ENCODE measurements at places on chromosomes 1 and 21.

DNA sequence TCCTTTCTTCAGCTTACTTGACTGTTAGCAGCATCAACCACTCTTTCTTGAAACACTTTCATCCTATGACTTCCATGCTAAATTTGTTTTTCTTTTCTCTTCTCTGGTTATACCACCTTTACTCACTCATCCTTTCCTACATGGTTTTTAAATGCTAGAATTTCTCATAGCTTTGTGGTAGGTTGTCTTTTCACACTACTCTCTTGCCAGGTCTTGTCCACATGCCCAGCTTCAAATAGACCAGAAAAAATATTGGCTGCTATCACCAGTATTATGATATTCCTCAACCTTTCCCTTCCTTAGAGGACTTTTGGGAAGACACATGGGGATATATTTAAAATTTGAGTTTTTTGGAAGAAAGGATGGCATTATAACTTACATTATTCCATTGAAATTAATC lies 48.8 kb downstream of the PPP1R12B start:
- no peak for DNase-seq

GRCh38 chr1:117967477-117967876 lies 37.9 kb downstream of the WDR3 start:
- DNase-seq: no peak

DNA sequence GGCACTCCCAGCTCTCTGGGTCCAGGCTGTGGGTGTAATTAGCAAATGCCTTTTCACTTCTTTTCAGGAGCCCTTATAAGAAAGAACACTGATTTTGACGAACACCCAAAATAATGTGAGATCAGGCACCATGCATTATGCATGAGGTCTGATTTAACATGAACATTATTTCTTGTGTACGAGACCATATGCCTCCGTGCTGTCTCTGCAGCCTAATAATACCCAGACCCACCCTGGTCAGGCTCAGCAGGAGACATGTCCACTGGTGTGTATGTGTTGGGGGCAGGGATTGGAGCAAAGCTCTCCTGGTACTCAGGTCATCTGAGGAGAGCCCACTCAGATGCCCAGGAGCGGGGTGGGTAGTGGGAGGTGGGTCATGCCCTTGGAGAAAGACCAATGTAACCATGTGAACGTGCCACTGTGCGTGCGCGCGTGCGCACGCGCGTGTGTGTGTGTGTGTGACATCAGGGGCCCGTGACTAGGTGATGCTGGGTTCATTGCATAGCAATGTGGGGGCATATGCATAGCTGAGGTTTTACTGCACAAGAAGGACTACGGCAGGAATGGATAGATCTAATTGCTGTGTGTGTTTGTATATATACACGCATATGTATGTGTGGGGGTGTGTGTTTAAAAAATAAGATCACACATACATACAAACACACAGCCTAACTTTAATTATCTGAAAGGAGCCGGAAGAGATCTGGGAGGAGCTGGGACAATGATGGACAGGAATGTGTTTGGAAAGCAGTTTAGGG lies 7.1 kb downstream of the POU3F1 start:
- no peak for DNase-seq

GRCh38 chr1:156291226-156292061 lies 4.0 kb downstream of the GLMP start:
- DNase-seq: peak; percentile 61

DNA sequence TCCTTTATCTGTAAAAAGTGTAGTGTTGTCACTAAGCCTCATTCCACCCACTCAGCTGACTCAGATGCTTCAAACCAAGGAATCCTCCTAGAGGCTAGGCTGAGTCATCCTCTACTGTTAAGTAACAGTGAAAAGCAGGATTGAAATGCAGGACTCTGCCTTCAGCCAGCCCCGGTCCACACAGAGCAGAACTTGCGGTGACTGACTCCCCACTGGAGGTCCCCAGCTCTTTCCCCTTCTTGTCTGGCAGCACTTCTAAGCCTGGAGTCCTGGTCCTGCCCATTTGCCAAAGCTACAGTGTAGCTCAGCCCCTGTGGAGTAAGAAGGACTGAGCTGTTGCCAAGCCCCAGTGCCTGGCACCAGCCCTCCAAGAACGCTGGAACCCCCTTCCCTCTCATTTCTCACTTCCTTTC lies 1.7 kb downstream of the RAB7B start:
- DNase-seq: no peak

GRCh38 chr21:32940079-32941014 lies 85.4 kb upstream of the OLIG2 start:
- no peak for DNase-seq

DNA sequence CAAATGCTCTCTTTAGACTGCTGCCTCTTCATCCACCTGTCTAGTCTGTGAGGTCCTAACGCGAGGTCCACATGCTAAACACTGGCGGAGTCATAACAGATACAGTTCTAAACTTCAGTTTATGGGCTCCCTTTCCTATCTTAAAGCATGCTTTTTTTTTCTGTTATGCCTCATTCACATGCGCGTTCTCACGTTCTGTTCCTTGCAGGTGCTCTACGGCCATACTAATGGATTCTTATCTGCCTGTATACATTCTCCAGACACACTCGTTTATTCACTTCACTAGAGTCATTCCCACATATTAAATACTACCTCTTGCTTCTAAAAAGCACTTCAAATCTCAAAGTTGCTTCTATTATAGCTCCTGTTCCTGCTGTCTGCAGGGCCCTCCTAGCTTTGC lies 38.7 kb downstream of the PHC2 start:
- no peak for DNase-seq

GRCh38 chr1:59107916-59108315 lies 189.0 kb upstream of the FGGY start:
- DNase-seq: no peak

- no peak for DNase-seq
These were observed 223.1 kb upstream of the TMEM51 start for GRCh38 chr1:14930247-14930965.

- no peak for DNase-seq
These were observed 1.4 kb upstream of the WDR26 start for GRCh38 chr1:224435999-224436398.

GRCh38 chr21:45913418-45913765 lies 68.2 kb upstream of the COL6A1 start:
- DNase-seq: no peak

DNA sequence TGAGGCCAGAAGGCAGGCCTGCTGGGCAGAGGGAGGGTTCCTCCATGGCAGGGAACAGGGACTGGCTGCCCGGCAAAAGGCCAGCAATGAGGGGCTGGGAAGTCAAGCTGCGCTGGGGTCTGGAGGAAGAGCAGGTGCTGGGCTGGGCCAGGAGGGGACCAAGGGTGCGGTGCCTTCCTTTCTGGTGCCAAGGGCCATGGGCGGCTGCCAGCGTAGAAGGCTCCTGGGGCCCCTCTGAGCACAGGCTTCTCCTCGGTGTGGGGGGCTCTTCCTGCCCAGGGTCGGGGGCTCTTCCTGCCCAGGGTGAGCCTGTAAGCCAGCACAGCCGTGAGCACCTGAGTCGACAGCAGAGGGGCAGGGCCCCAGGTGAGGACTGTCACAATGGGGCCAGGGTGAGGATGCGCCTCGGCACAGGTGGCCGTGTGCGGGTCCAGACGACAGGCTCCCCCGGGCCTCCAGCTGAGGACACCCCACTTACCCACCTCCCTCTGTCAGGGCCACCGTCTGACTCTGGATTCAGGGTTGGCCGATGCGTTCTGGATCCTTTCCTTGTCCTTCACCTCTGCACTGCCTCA lies 10.7 kb upstream of the DNMT3L start:
- no peak for DNase-seq

GRCh38 chr1:170067253-170067819 lies 7.2 kb downstream of the KIFAP3 start:
- DNase-seq: no peak

DNA sequence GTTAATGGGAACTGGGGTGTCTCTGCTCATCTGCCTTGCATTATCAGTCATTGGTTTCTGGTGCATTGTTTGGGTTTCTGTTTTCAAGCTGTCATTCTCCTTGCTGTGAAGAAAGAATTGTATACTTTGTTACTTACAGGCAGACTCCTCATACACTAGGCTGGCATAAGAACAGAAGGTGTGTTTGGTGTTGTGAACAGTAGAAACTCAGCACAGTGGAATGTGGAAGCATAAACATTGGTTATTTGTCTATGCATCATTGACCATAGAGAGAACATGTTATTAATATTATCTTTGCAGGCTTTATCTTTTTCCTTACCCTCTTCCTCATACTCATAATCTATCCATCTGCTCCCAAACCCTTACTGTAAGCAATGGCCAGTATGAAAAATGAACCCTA lies 18.2 kb downstream of the C1orf87 start:
- DNase-seq: no peak

GRCh38 chr1:27122652-27123051 lies 32.3 kb downstream of the SLC9A1 start:
- DNase-seq: no peak

DNA sequence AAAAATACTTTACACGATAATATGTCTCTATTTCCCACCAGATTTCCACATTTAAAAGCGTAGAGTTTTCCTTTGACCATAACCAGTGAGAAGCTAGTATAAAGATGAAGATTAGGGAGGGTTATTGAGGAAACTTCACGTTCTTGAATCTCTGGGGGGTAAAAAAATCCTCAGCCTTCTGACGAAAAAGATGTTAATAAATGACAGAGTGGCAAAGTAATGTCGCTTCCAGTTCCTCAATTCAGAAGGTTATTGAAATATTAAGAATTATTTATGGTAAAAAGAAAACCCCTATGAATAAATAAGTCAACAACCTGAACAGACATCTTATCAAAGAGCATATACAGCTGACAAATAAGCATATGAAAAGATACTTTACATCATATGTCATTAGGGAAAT lies 241.0 kb downstream of the GPATCH2 start:
- DNase-seq: no peak

DNA sequence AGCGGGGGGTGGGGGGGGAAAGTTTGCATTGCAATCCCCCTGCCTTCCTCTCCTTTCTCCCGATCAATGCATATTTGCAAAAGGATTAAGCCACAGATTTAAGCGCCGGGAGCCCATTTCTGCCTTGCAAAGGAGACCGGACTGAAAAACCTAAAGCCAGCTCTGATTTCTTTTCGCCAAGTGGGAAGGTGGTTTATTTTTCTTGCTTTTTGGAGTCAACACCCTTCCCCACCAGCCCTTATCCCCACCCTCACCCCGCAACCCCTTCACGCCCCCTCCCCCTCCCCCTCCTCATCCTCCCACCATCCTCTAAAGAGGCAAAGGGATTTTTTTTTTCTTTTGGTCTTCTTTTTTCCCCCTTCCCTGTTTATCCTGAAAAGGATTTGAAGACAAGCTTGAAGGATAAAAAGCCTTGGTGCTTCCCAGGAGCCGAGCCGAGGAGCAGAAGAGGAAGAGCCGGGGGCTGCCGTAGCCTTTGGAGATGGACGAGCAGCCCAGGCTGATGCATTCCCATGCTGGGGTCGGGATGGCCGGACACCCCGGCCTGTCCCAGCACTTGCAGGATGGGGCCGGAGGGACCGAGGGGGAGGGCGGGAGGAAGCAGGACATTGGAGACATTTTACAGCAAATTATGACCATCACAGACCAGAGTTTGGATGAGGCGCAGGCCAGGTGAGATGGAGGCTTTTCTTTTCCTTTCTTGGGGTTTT lies 513 bp downstream of the PBX1 start:
- DNase-seq: no peak

GRCh38 chr1:69121723-69122122 lies 446.0 kb upstream of the LRRC7 start:
- DNase-seq: no peak

DNA sequence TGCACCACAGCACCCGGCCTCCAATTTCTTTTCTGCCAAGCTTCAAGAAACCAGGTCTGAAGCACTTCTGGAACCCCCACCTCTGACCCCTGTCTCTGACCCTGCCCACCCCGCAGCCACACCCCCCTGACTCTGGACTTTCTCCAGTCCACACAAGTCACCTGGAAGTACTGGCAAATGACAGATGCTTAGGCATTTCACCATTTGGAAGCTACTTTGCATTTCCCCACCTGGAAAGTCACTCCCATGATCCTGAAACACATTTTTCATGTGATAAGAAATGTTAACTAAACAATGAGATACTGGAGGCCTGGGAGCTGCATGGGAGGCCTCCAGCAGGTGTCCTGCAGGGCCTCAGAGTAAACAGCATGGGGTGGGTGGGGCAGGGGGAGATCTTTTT lies 45.7 kb downstream of the NTPCR start:
- DNase-seq: no peak

GRCh38 chr1:147720557-147720956 lies 39.8 kb downstream of the GJA5 start:
- DNase-seq: no peak

- DNase-seq: no peak
These were observed 464.8 kb upstream of the USP24 start for GRCh38 chr1:55679971-55680370.

- DNase-seq: no peak
These were observed 64.9 kb downstream of the KIFAP3 start for GRCh38 chr1:170009551-170009950.

DNA sequence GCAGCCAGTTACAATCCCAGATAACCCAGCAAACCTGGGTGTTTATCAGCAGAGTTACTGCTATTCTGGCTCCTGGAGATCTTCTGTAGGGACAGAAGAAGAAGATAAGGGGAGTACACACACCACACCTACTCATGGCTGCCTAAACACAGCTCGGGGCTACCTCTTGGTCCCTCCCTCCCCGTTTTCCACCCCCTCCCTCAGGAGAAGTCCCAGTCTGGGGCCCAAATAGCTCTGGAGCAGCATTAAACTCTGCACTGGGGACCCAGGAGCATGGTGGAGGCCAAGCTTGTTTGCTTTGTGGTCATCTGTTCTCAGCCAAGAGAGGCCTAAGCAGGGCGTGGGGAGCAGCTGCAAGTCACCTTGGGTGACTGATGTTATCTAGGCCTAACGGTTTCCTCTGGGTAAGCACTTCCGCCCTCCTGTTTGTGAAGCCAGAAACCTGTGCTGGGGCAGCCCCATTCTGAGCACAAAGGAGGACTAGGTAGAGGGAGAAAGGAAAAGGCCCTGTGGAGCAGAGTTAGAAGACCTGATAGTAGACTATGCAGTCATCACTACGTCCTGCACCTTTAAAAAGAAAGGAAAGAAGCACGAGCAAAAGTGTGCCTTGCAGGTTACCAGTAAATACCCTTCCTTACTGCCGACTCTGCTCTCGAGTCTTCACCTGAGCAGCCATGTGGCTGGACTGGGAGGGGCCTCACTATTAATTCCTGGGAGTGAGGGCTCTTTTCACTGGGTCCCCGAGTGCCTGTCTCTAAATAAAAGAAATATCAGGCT lies 2.0 kb upstream of the RCSD1 start:
- DNase-seq: no peak

GRCh38 chr1:51410568-51411460 lies 80.5 kb upstream of the TTC39A start:
- DNase-seq: no peak

DNA sequence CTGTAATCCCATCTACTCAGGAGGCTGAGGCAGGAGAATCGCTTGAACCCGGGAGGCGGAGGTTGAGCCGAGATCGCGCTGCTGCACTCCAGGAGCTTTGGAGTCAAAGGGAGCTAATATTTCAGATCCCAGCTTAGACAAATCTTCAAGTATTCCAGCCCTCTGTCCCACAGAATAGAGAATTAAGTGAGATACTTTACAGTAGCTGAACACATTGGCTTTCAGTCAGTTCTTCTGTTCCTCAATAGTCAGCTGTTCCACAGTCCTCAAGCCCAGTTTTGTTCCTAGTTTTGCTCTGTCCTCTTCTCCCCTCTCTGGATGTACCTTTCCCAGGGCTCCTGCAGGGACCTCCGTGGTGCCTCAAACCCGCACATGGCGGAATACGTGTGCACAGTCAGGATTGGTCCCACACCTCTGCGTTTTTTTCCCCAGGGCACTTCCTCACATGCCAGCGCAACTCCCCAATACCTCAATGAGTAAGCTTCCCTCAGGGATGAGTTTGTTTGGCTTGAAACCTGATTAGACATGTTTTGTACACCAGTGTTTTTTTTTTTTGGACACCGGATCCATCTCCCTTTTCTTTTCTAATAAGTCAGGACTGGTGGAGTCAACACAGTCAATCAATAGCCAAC lies 1.2 kb downstream of the MFN2 start:
- no peak for DNase-seq

Measured in cortex of kidney (tissue), 1 donor.